ENCODE measurements at places on chromosomes 1 and 21. TPM values are rescaled to one million over a fixed set of nuclear protein-coding genes. Genes with fewer than 3 reads are reported as not detected.
A peak's percentile ranks its signal among the peaks of the same experiment; 100 is the strongest.

DNA sequence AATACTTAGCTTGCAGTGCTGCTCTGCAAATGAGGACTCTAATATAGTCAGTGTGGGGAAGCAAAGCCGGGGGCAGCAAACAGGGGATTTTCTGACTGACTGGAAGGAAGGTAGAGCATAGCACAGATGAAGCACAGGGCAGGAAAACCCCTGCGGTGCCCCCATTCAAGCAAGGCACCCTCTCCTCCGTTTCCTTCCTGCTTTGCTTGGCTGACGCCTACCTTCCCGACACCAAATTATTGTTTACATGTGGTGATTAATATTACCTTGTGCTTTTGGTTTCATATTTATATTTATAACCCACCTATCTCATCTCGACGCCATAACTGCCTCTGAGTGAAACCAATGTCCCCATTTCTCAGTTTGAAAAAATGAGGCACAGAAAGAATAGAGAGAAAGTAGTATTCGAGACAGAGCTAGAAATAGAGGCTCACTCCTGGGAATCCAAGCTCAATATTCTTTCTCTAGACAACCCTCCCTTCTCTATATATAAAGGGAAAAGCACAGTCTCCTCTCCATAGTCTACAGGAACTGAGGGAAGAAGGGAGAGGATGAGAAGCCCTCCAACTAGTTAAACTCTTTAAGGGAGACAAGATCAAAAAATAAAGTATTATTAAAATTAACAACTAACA, 41.3 kb downstream of the PIK3C2B start:
- no peak for DNase-seq

FCGR3A gene
- total RNA-seq, result 4.5 TPM

GRCh38 chr1:175000697-175001187, 995 bp downstream of the CACYBP start:
- no peak for DNase-seq

DNA sequence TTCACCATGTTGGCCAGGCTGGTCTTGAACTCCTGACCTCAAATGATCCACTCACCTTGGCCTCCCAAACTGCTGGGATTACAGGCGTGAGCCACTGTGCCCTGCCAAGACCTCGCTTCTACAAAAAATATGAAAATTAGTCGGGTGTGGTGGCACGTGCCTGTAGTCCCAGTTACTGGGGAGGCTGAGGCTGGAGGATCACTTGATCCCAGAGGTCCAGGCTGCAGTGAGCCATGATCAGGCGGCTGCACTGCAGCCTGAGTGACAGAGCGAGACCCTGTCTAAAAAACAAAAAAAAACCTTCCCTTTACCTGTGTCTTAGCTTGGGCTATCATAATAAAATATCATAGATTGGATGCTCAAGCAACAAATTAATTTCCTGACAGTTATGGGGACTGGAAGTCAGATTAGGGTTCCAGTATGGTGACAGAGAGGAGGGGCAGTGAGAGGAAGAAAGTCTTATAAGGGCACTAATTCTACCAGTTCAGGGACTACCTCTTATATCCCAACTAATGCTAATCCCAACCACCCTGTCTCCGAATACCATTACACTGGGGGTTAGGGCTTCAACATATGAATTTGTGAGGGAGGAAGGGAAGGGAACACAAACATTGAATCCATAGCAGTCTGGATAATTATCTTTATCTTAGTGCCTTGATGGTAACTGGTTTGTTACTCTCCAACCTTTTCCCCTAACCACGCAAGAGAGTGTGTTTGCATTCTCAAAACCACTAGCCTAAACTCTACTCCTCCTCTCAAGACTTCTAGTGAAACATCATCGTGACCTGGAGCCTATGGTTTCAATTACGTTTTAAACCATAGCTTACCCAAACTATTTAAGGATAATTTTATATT, 1.0 kb upstream of the NAXE start:
- no peak for DNase-seq

MFSD2A gene
- total RNA-seq, result 0.95 TPM

DNA sequence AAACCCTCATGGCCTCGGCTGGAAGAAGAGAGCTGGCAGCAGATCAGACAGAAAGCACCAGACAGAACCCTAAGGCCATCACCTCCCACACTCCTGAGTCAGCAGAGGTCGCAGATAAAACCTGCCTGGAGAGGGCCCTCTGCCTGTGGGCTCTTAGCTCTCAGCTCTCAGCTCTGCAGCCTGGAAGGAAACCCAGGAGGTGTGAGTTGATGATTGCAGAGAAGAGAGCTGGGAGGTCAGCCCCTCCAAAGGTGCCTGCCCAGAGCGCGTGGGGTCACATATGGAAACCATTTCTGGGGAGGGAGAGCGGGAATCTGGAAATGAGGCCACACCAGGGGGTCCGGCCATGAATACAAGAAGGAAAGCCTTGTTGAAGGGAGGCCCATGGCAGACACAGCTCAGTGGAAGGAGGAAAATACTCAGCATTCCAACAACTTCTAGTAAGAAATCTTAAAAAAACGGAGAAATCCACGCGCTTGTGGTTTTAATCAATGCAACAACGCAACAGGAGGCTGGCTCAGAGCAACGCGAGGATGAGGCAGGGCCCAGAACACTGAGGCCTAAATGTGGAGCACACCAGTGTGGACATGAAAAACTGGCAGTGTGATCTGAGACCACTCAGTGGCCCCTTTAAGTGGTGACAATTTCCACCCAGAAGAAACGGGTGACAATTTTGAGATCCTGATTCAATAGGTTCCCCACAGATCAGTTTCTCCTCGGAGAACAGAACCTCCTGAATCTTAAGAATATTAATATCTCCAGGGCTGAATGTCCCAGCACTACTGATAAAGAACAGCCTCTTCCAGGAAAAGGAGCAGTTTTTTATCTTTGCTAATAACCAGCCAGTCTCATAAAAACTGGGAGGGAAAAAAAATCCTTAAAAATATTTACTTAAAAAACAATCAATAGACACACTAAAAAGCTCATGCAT, 45.7 kb downstream of the PSMG1 start:
- DNase-seq, result peak; percentile 25

- DNase-seq, result no peak
Observed at GRCh38 chr1:98920441-98921110, 84.1 kb downstream of the PLPPR5 start.

DNA sequence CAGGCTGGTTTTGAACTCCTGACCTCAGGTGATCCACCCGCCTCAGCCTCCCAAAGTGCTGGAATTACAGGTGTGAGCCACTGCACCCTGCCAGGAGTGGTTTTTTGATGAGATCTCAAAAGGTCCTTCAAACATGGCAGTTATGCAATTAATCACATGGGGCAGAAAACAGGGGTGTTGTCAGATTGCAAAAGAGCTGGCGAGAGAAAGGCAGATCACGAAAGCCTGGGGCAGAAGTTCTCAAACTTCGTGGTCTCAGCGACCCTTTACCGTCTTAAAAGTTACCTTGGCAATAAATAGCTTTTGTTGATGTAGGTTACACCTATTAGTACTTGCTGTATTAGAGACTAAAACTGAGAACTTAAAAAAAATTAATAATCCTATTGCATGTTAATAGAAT, 16.1 kb downstream of the CNR2 start:
- no peak for DNase-seq

DNA sequence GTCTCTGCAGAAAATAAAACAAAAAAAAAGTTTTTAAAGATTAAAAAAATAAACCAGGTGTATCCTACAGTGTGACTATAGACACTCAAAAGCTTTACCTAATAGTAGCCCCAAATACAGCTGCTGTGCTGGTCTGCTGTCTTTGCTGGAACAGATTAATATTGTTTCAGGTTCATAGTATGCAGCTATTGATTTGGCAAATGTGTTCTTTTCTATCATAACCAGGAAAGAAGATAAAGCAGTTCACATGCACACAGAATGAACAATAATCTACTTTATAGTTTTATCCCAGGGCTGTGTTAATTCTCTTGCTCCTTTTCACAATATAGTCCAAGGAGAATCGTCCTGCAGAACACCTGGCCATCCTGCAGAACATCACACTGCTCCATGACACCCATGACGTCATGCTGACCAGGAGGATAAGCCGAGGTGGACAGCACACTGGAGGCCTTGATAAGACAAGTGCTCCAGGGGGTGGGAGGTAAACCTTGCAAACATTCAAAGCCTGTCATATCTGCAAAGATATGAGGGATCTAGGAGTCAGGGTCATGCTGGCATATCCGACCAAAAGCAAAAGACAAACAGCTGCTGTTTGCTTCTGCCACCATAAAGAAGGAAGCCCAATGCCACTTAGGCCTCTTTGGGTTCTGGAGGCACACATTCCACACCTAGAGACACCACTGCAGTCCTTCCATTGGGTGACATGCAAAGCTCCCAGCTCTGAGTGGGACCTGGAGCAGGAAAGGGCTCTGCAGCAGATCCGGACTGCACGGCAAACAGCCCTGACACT, 86.1 kb upstream of the SLC2A1 start:
- no peak for DNase-seq

DNA sequence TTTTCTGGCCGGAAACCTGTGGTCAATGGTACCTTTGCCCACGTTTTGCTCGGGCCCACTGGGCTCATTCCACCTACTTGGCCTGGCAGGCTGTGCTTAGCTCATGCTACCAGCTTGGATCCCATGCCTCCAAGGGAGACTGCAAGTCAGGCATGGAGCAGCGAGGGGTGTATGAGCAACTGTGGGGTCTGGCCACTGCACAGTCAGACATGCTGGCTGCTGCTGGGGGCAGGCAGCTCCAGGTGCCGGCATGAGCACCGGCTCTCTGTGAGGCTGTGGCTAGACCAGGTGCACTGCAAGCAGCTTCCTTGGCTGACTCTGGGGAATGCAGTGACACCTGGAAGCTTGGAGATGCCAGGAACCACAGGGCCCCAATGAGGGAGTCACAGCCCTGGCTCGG, 161.1 kb upstream of the DUSP10 start:
- no peak for DNase-seq

GNG4 gene
- total RNA-seq, result 2.3 TPM
